ENCODE measurements at places on chromosomes 1 and 21.

- no peak for DNase-seq
Measured at GRCh38 chr21:39153842-39154241, 29.4 kb downstream of the PSMG1 start.

DNA sequence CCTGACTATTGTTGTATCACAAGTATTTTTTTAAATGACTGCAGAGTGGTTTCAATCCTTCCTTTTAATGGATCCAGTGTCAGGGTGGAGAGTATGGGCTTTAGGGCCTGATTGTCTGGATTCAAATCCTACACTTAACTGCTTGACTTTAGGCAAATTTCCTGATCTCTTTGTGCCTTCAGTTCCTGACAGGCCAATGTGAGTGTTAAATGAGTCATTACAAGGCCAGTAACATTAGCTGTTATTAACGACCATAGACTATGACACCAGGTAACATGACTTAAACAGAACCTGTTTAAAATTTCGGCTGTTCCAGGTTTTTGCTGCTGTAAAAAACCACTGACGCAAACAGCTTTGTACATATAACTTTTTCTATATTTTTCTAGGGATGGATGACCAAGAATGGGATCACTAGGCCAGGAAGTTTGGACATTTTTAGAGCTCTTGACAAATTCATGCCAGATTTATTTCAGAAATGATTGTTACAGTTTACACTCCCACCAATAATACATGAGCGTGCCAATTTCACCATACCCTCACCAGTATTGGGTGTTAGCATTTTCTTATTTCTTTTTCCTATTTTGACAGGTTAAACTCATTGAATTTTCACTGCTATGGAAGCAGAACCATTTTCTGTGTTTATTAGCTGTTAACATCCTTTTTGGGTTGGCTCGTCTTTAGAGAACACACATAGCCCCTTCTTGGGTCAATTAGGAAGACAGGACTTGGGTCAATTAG lies 11.3 kb downstream of the ZNF362 start:
- no peak for DNase-seq

DNA sequence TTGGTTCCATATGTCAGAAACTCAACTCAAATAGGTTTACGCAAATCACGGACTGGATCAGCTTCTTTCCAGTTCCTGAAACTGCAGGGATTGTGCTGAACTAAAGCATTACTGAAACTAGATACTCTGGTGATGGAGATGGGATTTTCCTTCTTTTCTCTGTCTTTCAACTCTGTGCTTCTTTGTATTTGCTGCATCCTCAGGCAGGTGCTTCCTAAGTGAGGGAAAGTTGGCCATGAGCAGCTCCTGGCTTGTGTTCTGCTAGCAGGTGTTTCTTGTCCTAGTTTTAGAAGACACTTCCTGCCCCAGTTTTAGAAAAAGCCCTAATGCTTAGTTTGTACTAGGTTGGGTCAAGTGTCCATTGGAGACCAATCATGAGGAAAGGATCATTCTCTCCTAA lies 86.7 kb upstream of the USP24 start:
- no peak for DNase-seq

DNA sequence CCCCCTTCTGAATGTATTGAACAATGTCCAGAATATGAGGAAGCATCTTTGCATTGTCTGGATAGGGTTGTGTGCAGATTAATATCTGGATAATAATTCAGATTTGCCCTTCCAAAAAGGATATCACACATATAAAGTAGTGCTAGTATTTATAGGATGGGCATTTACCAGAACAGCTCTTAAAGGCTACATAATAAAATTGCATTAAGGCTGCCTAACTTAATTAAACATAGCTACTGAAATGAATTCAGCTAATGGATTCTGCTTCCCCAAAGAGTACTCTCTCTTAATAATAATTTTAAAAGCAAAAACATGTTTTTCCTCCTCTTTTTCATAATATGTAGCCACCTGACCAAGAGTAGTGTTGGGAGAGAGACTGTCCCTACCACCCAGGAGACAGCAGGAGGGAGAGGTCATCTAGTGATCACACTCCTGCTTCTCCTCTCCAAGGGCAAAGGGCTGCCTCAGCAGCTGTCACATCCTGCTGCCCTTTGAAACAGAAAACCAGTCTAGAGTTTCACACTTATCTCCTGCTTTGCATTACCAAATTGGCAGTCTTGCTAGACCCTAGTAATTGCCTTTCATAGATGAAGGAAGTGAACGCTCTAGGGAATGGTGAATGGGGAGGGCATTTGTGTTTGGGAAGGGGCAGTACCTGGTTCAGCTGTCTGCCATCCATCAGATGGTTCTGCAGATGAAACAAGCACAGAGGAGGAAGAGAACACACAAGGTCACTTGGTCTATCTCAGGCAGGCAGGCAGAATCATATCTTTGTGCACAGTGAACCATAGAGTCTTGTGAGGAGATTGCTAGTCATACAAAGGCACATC lies 29.3 kb upstream of the DDAH1 start:
- DNase-seq: peak; percentile 14

GRCh38 chr1:164695956-164696665 lies 137.1 kb downstream of the PBX1 start:
- no peak for DNase-seq

DNA sequence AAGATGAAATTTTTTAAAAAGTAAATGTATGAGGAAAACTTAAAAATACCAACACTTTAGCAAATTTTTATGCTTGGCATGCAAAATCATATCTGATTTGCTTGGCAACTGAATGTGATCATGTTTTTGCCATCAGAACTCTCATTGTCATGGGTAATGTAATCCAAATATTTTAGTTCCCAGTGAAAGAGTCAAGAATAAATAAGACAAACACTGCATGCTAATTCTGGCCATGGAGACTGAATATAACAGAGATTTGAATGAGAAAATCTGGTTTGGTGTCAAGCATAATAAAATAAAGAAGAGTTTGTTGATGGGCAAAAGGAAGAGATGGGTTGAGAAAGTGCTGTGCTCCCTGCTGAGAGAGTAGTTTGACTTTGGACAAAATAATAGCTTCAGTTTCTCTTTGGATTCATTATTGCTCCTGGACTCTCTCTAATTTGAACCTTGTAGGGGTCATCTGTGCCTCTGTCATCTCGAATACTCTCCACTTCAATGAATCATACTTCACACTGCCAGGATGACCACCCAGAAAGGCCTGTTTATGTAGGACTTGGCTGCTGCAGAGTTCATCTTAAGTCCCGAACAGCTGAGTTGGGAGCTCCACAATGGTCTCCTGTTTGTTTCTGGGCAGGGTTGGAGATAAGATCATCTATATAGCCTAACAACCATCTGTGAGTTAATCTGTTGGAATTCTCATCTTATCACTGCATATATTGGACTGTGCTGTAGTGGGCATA lies 34.4 kb downstream of the ADAMTS1 start:
- peak; percentile 93 for DNase-seq

DNA sequence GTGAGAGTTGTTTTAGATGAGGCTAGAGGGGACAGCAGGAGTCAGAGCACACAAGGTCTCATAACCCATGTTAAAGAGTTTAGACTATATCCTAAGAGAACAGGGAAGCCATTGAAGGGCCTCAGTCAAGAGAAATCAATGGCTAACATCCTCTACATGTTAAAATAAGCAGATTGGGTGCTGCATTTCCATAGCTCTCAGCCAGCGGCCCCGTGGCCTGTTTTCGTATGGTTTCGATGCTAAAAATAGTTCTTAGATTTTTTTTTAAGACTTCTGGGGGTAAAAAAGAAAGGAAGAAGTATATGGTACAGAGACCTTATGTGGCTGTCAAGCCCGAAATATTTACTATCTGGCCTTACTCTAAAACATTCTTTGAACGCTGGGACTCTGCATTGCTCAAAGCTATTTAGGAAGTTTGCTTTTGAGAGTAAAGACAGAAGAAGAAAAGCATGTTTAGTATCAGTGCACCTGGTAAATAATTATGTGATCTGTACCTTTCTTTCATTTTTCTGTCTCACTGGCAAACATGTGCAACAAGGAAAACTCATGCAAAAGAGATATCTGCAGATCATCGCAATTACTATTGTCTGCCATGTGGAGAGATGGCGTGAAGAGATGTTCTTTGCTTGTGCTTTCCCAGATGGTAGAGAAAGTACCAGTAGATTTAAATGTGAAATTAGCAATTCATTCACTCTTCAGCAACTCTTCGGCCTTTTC lies 8.4 kb downstream of the PDIK1L start:
- no peak for DNase-seq

- no peak for DNase-seq
Measured at GRCh38 chr1:198492872-198493271, 47.6 kb downstream of the ATP6V1G3 start.

GRCh38 chr21:30880914-30881313 lies 466 bp downstream of the KRTAP11-1 start:
- no peak for DNase-seq

- DNase-seq: no peak
Measured at GRCh38 chr1:183646776-183647175, 6.3 kb downstream of the APOBEC4 start.

- DNase-seq: no peak
Measured at GRCh38 chr1:177950506-177950905, 19.4 kb downstream of the SEC16B start.

DNA sequence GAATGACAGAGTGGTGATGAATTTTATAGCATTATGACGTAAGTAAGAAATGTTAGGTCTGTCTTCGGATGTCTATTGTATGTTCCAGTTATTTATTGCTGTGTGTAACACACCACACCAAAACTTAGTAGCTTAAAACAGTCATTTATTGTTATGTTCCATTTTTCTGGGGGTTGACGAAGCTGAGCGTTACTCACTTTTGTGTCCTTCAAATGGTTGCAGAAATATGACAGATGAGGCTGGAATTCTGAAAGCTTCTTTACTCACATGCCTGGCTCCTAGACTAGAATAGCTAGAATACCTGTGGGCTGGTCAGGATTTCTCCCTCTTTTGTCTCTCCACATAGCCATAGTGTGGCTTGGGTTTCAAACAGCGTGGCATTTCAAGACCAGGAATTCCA lies 62.1 kb upstream of the S1PR1 start:
- DNase-seq: no peak

GRCh38 chr1:201296352-201296751 lies 13.0 kb downstream of the PKP1 start:
- no peak for DNase-seq

DNA sequence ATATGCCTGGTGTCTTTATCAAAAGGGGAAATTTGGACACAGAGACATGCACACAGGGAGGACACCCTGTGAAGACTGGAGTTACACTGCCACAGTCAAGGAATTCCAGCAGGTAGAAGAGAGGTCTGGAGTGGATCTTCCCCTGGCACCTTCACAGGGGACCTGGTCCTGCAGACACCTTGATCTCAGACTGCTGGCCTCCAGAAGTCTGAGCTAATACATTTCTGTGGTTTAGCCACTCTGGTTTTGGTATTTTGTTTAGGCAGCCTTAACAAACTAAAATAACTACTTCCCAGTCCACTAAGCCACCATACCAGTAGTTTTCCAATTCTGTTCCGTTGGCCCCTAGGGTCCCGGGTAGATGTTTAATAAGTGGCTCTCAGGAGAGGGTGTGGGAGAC lies 164.7 kb downstream of the SETD4 start:
- no peak for DNase-seq

- no peak for DNase-seq
Measured at GRCh38 chr1:209534496-209535250, 48.8 kb upstream of the CAMK1G start.

- DNase-seq: no peak
Measured at GRCh38 chr1:221695301-221695700, 46.6 kb downstream of the DUSP10 start.

DNA sequence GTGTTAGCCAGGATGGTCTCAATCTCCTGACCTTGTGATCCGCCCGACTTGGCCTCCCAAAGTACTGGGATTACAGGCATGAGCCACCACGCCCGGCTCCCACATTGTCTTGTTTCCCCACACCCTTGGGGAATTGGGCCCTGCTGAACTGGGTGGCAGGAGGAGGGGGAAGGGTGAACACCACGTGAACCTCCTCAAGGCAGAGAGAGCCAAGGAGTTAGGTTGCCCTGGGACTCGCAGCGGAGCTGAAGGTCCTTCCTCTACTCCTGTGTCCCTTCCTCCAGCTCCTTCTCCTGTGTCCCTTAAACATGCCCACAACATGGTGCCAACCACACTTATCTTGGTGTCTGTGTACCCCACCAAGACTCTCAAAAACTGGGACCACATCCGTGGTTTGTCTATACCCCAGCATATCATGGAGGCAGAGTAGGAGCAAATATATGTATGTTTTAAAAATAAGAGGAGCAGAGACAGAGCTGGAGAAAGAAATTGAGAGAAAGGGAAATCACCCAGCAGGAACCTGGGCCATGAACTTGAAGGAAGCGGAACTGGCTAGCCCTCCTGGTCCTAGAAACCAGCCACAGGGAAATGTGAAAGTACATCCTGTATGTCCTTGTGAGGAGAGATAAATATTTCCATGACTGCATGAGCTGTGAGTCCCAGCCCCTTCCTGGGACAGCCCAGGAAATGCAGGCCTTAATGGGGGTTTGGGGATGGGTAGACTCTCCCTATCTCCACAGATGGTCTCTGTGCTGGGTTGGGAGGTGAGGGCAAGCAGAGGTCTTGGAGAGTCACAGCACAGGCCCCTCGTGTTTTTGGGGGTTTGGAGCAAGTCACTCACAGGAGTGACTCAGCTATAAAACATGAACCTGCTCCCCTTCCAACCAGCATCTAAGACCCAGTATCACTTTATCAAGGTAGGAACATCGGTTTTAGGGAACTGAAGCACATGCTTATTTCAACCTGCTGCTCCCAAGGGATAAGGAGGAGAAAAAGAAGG lies 9.4 kb upstream of the TAL1 start:
- no peak for DNase-seq

DNA sequence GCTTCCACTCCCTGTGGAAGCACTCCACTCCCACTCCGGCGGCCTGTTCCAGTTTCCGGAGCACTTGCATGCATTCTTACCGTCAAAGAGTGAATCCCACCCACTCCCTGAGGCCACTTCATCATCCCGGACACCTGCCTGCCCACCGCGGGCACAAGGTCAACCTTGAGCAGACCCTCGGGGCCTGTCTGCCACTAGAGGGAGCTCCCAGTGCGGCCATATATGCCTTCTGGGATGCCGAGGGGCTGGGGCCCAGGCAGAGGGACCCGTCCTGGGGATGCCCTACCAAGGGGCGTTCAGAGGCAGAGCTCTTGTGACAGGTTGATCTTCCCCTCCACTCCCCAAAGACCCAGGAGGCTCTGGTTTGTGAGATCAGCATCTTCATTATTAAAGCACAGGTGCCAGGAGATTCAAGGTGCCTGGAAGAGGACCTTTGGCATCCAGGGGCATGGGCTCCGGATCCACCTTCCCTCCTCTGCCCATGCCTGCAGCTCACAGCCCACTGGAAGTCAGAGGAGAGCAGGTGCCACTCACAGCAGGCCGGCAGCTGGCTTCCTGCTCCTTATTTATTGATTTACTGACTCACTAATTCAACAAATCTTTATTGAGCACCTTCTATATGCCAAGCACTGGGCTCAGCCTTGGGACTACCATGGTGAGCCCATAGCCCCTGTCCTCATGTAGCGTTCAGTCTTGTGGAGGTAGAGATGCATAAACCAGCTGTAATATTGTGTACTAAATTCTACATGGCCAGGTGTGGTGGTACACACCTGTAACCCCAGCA lies 47.3 kb downstream of the UBIAD1 start:
- DNase-seq: peak; percentile 76

Data from eye (tissue), 1 donor.